ENCODE measurements at places on chromosomes 3 and 15. TPM values are rescaled to one million over a fixed set of nuclear protein-coding genes. Genes with fewer than 3 reads are reported as not detected.

The CHRM5 gene
- not detected for total RNA-seq

The EPHA3 gene
- not detected for total RNA-seq

The ABCC5 gene
- 10.8 TPM for total RNA-seq

The SPSB4 gene
- total RNA-seq: not detected

The GUCA1C gene
- not detected for total RNA-seq

The CTXND1 gene
- total RNA-seq: not detected

The CD276 gene
- not detected for total RNA-seq

The TRH gene
- total RNA-seq: not detected

The ADCY5 gene
- not detected for total RNA-seq

The CP gene
- not detected for total RNA-seq

The CHSY1 gene
- 5.8 TPM for total RNA-seq

The PCBP4 gene
- 14.7 TPM for total RNA-seq
